ENCODE measurements at places on chromosomes 11 and 22. TPM values are rescaled to one million over a fixed set of nuclear protein-coding genes. Genes with fewer than 3 reads are reported as not detected.

TEX12 gene
- not detected for polyA plus RNA-seq

FANCF gene
- 4.1 TPM for polyA plus RNA-seq

UBQLN3 gene
- not detected for polyA plus RNA-seq

GPR83 gene
- polyA plus RNA-seq: 0.04 TPM

SCT gene
- not detected for polyA plus RNA-seq

PLAAT2 gene
- not detected for polyA plus RNA-seq

PIM3 gene
- polyA plus RNA-seq: 5.8 TPM

TRIM51 gene
- polyA plus RNA-seq: not detected

UPK3A gene
- not detected for polyA plus RNA-seq

C22orf15 gene
- polyA plus RNA-seq: 4.0 TPM

KLHL35 gene
- polyA plus RNA-seq: 1.7 TPM

Measured in BJ (cell line).